ENCODE measurements at places on chromosomes 3 and 15.

- DNase-seq = no peak
Observed at GRCh38 chr15:81839387-81839786, 206.4 kb downstream of the MEX3B start.

- no peak for DNase-seq
Observed at GRCh38 chr3:170835336-170835735, 34.7 kb downstream of the RPL22L1 start.

- no peak for DNase-seq
Observed at GRCh38 chr3:119631516-119631915, 28.9 kb downstream of the POPDC2 start.

DNA sequence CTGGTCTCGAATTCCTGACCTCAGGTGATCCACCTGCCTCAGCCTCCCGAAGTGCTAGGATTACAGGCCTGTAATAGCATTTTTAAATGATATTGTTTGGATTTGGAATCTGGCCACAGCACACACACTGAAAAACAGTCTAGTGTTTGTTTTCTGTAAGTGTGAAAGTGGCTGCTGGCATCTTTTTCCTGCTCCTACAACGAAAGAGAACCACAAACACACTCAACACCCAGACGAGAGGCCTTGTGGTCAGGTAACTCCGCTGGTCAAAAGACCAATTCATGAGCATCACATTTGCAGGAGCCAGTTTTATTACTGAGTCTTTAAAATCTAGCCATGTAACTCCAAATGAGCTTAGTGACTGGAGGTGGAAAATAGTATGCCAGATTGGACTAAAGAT is 50.2 kb downstream of the IMPG2 start:
- DNase-seq = no peak

- no peak for DNase-seq
Observed at GRCh38 chr3:48896936-48897335, 1.7 kb downstream of the SLC25A20 start.

DNA sequence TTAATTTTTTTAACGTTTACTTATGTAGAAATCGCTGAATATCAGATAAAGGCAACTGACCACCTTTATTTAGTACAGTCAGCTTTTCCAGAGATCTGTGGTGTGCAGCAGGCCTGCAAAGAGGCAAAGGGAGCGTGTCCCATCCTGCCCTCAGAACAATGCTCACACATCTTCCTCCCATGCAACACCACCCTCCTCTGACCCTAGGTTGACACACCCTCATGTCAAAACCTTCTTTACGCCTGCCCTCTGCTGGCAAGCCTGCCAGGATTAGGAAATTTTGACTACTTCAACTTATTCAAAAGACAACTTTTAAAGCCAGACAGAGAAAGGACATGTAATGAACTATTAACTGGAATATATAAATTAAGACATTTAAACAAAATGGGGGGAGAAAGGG is 513.7 kb downstream of the FOXP1 start:
- no peak for DNase-seq

- DNase-seq = no peak
Observed at GRCh38 chr3:52809662-52810377, 15.2 kb downstream of the ITIH3 start.

GRCh38 chr15:88605189-88606069 is 15.7 kb upstream of the AEN start:
- DNase-seq = no peak

DNA sequence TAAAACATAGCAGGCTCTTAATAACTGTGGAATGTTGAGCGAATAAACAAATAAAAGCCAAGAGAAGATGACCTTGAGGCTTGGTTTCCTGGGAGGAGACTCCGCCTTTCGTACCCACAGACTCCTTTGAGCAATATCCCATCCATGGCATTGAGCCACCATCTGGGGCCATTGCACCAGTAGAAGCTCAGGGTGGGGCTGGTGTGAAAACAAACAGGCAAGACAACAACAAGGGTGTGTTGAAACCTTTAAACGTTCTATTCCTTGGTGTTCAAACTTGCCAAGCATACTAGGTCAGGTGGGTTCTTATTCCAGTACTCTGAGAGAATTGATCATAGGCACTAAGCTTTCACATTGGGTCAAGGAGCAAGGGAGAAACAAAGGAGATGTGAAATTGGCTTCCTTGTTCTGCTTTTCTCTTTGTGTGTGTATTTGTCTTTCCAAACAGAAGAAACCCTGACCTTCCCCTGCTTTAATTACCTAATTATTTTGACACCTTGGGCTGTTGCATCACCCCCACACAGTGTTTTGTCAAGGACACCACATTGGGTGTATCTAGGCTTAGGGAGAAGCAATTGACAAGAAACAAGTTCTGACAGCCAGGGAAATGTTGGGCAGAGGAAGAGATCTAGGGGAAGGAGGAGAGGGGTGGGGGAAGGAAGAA is 105.1 kb upstream of the BCL6 start:
- DNase-seq = no peak

- DNase-seq = no peak
Observed at GRCh38 chr3:127141921-127142730, 50.8 kb upstream of the PRR23E start.

DNA sequence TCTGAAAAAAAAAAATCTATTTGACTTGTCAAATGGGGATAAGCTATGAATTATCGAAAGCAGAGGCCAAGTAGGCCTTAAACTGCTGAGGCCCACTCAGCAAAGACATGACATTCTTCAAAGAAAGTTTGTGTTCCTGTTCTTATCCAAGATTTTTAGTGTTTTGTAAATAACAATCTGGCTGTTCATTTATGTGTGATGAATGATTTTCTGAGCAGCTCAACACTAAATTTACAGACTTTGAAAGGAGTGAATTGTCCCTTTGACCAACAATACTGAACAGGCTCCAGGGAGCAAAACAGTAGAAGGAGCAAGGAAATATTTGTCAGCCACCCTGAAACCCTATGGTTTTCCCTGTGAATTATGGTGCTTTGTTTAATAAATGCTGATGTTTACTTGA is 512.6 kb upstream of the NAALADL2 start:
- no peak for DNase-seq

DNA sequence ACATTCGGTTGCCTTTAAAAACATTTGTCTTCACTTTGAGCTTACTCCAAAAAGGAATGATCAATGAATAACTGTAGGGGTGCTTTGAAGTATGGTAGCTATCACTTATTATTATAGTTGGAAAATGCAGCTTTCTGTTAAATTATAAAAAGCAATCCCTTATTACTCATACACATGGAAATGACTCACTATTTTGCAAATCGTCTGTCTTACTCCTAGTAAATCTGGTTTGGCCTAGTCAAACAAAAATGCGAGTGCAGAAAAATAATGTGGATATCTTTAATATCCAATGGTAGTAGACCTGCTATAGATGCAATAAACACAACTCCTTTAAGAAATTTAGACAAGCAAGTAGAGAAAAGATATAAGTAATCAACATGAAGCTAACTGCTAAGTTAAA is 112.5 kb downstream of the ZIC1 start:
- DNase-seq = peak; percentile 25

DNA sequence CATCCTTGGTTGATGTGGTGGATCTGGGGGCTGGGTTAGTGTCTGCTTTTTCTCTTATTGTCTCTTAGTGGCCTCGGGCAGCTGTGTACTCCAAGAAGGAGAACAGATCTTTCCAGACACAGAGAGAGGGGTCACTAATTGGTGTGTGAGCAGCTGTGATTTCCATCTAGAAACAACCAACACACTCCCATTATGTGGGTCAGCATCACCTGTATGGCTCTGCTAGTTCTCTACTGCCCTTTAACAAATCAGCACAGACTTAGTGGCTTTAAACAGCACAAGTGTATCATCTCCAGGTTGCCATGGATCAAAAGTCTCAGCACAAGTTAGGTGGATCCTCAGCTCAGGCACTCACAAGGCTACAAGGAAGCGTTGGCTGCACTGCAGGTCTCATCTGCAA is 156.8 kb downstream of the LRTM1 start:
- DNase-seq = no peak

GRCh38 chr3:15205934-15206661 is at the start of gene CAPN7:
TSS of gene CAPN7 (plus strand) at chr3:15206246. CDS start at chr3:15206496, 250 bp downstream.
- DNase-seq = peak; percentile 69

DNA sequence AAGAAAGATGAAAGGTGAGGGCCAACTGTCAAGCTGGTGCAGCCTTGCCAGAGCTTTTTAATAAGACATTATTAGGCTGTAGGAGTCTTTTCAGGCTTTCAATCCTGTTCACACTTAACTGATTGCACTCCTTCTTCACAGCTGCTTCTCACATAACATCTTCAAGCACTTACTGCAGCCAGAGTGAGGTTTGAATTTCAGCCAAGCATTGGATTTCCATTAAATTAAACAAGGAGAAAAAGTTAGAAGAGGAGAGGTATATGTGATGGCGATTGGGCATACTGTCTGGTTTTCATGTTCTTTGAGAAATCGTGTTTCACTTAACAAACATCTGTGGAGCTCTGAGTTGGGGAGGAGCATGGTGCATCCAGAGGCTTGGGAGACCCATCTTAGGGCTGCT is 392.8 kb upstream of the LRRC3B start:
- DNase-seq = no peak

- DNase-seq = no peak
Observed at GRCh38 chr3:106420628-106421027, 551.8 kb upstream of the CBLB start.

GRCh38 chr3:64892671-64893309 is 205.0 kb upstream of the ADAMTS9 start:
- DNase-seq = no peak

DNA sequence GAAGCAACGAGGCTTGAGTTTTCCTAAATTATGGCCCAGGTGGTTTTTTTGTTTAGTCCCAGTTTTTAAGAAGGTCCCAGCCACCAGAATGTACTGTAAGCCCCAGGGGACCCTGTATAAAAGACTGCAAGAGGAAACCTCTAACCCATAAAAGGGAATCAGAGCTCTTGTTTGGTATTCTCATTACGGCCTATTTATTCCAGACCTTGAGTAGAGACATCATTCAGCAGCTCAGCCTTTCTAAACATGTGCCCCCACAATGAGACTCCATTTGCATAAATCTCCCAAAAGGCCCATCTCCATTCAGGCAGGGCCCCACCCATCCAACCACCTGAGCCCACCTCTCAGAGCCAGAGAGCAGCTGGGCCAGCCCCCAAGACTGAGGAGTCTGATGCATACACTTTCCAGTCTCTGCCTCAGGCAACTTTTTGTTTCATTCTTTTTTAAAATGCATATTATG is 25.7 kb downstream of the ZDHHC3 start:
- no peak for DNase-seq

DNA sequence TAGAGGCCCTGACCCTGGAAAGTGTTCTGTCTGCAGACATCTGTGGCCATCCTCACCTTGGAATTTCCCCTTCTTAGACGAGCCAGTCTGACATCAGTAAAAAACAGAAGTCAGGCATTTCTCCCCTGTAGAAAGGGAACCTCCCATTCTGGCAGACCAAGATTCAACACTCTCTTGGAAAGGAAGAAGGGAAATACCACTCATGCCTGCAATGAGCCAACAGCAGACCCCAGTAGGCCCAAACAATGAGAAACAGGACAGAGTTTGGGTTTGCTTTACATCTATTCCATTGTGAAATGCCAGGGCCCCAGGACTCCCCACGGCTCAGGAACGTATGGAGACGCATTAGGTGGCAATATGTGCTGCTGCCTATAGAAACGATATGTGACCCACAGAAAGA is 264.0 kb upstream of the NSMCE3 start:
- no peak for DNase-seq

- no peak for DNase-seq
Observed at GRCh38 chr15:40050788-40051470, 11.9 kb upstream of the SRP14 start.

DNA sequence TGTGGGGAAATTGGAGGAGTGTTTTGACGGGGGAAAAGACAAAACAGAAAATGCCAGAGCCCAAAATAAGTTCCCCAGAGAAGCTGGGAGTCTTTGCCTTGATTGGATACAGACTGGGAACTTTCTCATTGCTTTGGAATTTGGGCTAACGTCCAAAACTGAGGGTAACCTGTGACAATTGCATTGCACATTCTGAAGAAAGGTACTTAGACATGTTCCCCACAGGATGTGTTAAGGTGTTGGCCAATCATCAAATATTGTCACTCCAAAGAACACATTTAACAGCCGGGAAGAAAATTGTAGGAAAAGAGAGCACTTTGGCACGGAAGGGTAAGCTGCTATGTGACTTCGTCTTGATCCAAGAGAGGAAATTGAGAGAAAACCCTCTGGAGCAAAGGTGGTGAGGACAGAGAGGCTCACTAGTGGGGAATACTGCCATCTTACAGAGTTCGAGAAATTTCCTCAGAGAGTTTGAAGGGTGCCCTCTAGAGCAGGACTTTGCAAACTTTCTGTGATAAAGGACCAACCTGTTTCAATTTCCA is 619.5 kb upstream of the TBL1XR1 start:
- DNase-seq = no peak

- no peak for DNase-seq
Observed at GRCh38 chr15:23924686-23925085, 237.6 kb upstream of the NDN start.

GRCh38 chr3:54955941-54956340 is 28.1 kb upstream of the LRTM1 start:
- no peak for DNase-seq

DNA sequence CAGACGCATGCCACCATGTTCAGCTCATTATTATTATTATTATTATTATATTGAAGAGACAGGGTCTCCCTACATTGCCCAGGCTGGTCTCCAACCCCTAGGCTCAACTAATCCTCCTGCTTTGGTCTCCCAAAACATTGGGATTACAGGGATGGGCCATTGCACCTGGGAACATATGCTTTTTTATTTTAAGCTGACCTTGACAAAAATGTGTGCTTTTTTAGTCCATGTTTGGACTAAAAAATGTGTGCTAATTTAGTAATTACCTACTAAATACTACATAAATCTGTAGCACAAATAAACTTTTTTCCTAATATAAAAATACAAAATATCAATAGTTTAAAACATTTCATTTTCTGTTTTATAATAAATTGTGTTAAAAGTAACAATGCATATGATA is 693.2 kb downstream of the ROBO1 start:
- DNase-seq = no peak

DNA sequence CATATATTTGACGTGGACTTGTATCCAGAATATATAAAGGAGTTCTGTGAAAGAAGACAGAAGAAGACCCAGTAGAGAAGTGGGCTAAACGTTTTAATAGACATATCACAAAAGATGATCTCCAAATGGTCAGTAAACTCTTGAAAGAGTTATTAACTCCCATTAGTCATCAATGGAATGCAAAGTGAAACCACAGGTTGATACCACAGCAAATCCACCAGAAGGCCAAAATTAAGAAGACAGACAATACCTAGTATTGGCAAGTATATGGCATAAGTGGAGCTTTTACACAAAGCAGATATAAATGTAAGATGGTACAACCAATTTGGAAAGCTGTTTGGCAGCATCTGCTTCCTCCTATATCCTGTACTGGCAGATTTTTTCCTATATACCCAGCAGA is 6.0 kb downstream of the SPATA16 start:
- no peak for DNase-seq

GRCh38 chr3:130529486-130530215 is 12.7 kb downstream of the COL6A6 start:
- no peak for DNase-seq

GRCh38 chr3:68996356-68996995 is 17.0 kb downstream of the EOGT start:
- DNase-seq = no peak

GRCh38 chr15:37134244-37134643 is 33.9 kb upstream of the MEIS2 start:
- no peak for DNase-seq
